ENCODE measurements at places on chromosomes 6 and 20.

GRCh38 chr20:6767536-6768227, at the start of gene BMP2:
Gene BMP2, plus strand, starts transcription at chr20:6767686. Its CDS starts 2,441 bp downstream, at chr20:6770127.
- peak; percentile 70 for DNase-seq

GRCh38 chr6:118029967-118030366, 122.9 kb downstream of the SLC35F1 start:
- no peak for DNase-seq

DNA sequence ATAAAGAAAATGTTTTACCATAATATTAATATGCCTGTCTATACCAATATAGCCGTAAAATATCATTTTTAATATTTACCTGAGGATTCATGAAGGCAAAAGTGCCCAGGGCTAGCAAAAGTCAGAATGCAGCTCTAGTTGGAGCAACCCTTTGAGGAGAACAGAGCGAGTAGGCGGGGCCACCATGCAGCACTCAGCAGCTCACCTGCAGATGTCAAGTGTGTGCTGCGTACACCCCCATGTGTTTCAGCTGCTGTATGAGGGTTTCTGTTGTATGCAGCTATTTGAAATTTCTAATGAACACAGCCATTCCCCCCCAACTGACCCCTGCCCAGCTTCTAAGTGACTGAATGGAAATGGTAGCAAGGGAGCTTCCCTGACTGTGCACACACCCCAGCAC, 508.0 kb downstream of the QKI start:
- no peak for DNase-seq

DNA sequence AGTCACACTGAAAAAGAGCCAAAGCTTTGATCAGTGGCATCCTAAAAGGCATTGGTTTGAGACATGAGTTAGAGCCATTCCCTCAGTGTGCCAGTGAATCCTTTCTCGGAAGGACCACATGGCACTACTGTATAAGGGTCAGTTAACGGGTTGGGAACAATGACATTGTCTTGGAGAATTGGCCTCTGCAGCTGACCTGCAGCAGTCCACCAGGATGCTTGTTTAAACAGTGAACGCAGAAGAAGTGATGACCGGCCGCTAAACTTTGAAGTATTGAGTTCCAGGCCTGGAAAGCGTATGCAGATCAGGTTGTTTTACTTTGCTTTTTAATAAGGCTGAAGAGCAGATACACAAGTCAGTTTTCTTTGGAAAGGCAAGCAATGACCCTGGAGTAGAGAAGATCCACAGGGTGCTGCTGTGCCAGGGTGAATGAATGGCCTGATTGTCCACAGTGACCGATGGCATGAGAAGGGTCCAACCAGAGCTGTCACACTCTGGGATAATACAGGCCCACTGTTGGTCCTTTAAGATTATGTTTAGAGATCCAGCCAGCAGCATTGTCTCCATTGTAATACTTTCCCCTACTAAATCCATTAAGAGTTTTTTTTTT, 57.8 kb downstream of the GMPR start:
- no peak for DNase-seq

DNA sequence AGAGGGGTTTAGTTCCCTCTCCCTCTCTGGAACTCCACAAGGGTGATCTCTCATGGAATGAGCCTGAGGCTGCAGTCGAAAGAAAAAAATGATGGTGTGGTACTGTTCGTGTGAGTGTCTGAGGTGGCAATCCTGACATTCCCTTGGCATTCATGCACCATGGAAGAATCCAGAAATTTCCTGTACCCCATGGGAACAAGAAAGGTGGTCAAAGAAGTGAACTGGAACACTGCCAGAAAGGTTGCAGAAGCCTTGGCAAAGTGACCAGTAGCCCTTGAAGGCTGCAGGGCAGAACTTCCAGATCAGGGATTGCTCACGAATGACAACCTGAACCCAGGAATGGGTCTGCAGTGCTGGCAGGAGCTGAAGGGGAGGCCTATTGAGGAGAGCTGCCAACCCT, 394.7 kb downstream of the CD83 start:
- no peak for DNase-seq

- DNase-seq = peak; percentile 12
These were observed 91.5 kb upstream of the SASH1 start for GRCh38 chr6:148250975-148251685.

DNA sequence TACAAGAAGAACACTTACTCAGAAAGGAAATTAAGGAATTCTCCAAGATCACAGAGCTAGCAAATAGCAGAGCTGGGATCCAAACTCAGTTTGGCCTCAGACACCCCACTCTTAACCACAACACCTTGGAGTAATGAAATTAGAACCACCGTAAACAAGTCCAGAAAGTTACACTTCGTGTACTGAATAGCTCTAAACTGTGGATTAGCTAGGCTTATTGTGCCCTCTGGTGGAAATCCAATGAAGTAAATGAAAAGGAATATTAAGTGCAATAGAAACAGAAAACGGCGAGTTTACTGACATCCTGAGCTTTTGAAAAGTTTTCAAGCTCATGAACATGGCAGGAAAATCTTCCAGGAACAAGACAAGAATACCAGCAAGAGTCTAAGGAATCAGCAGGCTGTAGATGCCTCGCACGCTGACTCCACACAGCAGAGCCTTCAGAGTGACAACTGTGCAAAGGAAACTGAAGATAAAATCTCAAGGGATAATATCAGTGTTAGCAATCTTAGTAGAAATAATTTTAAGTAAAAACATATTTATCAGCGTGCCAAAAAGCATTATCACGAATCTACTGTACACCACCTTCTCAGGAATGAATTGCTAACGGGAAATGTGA, 34.6 kb downstream of the FBXO5 start:
- DNase-seq = peak; percentile 36

- DNase-seq = no peak
These were observed 361.4 kb upstream of the KCNQ5 start for GRCh38 chr6:72260489-72260888.

DNA sequence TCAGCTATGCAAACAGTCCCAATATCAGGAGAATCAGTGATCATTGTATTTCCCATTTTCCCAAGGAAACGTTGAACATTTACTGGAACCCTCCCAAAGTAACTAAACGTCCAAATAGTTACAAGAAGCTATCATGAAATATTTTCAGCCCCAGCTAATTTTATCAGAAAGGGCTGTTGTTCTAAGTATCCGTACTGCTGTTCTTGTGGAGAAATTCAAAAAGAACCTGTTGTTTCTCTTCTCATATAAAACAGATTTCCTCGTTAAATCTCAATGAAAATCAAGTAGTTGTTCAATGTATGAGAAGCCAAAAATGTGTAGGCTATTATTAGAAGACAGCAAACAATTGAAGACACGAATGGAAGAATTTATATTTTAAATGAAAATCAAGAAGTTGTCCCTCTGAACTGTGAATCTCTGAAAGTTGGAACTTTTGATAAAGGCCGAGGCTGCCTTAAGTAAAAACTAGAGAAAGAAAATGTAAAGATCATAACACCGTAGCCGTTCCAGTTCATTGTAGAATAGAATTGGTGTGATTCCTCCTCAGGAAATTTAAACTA, 107.7 kb downstream of the HFE start:
- no peak for DNase-seq

DNA sequence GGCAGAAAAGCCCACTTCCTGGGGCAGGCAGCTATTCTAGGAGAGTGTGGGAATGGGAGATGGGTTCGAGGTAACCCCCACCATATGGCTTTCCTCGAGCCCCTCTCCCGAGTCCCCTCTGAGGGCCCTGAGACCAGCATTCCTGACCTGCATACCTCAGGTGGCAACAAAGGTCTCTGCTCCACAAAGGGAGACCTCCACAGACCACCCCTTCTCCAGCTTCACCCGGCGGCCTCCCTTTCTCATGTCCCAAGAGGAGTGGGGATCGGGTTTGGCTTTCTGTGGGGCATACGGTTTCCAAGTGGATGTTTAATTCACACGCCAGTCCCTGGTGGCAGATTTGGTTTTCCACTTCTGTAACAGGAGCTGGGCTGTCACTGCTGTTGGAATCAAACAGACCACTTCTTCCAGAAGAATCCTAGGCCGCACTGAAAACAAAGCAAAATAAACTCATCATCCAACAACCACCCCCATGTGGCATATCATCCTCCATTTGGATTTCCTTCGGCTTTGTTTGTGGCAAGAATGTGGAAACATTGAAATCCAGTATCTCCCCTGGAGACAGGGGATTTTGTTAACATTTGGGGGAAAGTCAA, 83.2 kb downstream of the DLL1 start:
- DNase-seq = no peak

- no peak for DNase-seq
These were observed 122.6 kb downstream of the EDN3 start for GRCh38 chr20:59422872-59423544.

GRCh38 chr6:150128425-150128824, 14.4 kb upstream of the PPP1R14C start:
- DNase-seq = no peak

- DNase-seq = no peak
These were observed 12.3 kb downstream of the MTCH1 start for GRCh38 chr6:36973647-36974046.

DNA sequence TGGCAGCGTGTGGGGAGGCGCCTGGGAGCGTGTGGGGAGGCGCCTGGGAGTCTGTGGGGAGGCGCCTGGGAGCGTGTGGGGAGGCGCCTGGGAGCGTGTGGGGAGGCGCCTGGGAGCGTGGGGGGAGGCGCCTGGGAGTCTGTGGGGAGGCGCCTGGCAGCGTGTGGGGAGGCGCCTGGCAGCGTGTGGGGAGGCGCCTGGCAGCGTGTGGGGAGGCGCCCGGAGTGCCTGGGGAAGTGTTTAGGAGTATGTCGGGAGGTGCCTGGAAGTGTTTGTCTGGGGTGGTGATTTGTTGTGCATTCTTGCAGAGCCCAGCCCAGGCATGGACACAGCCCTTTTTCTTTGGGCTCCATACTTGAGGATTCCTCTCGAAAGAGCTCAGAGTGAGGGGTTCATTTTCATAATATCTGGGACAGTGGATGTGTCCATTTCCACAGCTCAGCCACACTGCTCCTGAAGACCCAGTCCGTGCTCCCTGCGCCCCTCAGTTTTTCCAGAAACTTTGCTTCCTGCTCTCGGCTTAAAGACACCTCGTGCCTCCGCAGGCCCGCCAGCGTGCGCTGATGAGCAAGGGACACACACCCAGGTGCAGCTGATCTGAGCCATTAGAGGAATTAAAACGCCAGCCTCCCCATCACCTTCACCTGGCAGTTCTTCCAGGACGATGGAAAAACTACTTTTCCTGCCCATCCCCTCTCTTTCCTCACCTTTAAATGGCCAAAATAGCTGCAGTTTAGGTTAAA, 172.2 kb upstream of the THBS2 start:
- no peak for DNase-seq

- DNase-seq = no peak
These were observed 13.3 kb downstream of the ELOVL5 start for GRCh38 chr6:53335224-53335994.

GRCh38 chr6:148295261-148295887, 47.3 kb upstream of the SASH1 start:
- no peak for DNase-seq

GRCh38 chr6:73631849-73632248, 21.9 kb downstream of the SLC17A5 start:
- DNase-seq = no peak

GRCh38 chr20:32972181-32973076, 31.8 kb downstream of the SUN5 start:
- DNase-seq = no peak

GRCh38 chr20:14208956-14209355, 128.5 kb downstream of the FLRT3 start:
- no peak for DNase-seq

DNA sequence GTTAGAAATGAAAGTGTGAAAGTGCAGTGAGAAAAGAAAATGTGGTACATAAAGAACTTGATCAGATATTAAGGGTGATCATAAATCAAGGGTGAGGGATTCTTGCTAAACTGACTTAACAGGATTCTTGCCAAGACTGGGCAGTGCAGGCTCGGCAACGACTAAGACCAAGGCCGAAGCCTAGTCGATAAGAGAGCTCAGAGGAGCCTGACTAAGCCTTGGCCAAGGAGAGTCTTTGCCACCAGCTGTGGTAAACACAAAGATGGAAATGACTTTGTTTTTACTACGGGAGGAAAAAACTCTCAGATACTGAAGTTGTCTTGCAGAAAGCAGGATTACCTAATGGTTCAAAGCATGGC, 196.6 kb downstream of the LY86 start:
- DNase-seq = no peak

DNA sequence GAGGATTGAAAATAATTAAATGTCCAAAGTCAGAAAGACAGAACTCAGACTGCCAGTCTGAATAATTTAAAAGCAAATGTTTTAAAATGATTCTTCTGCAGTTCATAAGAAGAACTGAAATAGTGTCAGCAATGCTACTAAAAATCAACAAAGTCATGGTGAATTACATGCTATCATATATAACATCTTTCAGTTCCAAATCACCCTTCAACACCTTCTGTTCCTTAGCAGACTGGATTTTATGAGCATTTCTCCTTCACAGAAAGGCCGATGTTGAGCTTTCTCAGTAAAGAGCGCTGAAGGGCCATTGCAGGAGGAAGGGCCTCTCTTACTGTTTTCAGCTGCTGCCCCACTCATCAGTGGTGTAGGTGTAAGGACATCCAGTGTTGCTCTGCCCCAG, 63.3 kb downstream of the AIG1 start:
- no peak for DNase-seq

- no peak for DNase-seq
These were observed 75.3 kb downstream of the TULP4 start for GRCh38 chr6:158387578-158387977.

- no peak for DNase-seq
These were observed 6.6 kb upstream of the ECHDC1 start for GRCh38 chr6:127349980-127350379.

DNA sequence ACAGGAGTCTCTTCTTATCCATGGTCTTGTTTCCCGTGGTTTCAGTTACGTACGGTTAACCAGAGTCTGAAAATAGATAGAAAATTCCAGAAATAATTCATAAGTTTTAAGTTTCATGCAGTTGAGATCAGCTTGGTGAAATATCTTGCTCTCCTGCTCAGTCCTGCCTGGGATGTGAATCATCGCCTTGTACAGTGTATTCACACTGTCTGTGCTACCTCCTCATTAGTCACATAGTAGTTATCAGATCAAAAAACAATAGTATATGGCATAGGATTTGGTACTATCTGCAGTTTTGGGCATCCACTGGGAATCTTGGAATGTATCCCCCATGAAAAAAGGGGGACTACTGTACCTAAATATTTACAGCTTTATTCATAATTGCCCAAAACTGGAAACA, 22.7 kb upstream of the MOCS1 start:
- DNase-seq = no peak

DNA sequence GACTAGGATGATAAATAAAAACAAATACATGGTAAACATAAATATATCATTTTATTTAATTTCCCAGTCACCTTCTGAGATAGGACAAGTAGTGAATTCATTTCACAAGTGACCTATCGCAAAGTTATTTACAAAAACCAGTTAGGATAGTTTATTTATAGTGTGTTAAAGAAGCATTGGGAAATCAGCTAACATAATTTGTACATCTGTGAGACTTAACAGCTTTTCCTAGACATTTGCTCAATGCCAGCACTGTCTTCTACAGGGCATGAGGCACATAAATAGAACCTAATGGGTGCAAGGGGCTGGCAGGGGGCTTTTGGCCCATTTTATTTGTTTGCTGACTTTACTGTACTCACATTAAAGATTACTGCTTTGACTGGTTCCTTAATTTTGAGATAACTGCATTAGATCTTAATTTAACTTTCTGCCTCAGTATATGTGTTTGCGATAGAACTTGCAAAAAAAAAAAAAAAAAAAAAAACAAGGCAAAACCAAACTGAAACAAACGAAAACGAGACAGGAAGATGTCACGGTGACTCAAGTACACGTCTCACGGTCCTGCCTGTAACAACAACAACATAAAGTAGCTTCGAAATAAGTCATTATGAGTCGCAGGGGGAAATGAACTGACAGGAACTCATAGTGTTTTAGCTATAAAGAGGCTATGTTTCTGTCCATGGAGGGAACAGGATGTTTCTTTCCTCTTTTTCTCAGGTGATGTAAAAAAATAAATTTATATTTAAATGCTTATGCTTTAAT, 133.7 kb upstream of the GMDS start:
- no peak for DNase-seq
